Daoy (cell line): ENCODE measurements at places on chromosomes 11 and 22.

GRCh38 chr11:95668131-95668530 is 121.5 kb downstream of the FAM76B start:
- no peak for DNase-seq

GRCh38 chr11:71307811-71308645 is 55.7 kb upstream of the SHANK2 start:
- no peak for DNase-seq

GRCh38 chr11:125228445-125228844 is 63.9 kb downstream of the PKNOX2 start:
- no peak for DNase-seq

DNA sequence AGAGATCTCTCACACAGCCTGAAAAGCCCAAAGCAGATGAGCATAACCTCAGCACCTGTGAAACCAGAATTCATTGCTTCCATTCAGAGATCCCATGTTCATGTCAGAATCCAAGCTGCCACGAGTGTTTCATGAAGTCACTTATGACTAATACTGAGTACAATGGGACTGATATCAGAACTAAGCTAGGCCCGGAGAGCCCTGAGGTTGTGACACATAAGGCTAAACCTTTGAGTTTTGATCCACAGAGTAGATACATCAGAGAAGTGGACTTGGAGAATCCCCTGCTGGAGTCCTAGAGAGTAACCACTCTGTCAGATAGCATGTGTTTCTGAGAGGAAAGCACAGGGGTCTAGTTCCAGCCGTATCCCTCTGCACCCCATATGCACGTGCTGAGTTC is 890 bp upstream of the GLYATL1 start:
- DNase-seq = no peak

GRCh38 chr11:78420796-78421209 is 3.2 kb upstream of the GAB2 start:
- DNase-seq = peak; percentile 54

- peak; percentile 52 for DNase-seq
Measured at GRCh38 chr11:86068138-86068871, 579 bp downstream of the PICALM start.

GRCh38 chr11:34658071-34659015 is 37.5 kb downstream of the EHF start:
- DNase-seq = no peak

GRCh38 chr11:32333320-32333991 is 101.9 kb downstream of the WT1 start:
- DNase-seq = peak; percentile 40

GRCh38 chr22:24076091-24076867 is 65.2 kb downstream of the CABIN1 start:
- no peak for DNase-seq

- no peak for DNase-seq
Measured at GRCh38 chr22:26342745-26343410, 86.2 kb upstream of the ASPHD2 start.

GRCh38 chr11:44445500-44446365 is 119.7 kb upstream of the CD82 start:
- DNase-seq = peak; percentile 30

- DNase-seq = no peak
Measured at GRCh38 chr22:46201059-46201757, 48.9 kb downstream of the CDPF1 start.

- no peak for DNase-seq
Measured at GRCh38 chr22:25697181-25697664, 44.8 kb upstream of the MYO18B start.

GRCh38 chr11:61507012-61507768 is 1.4 kb upstream of the LRRC10B start:
- DNase-seq = no peak

- no peak for DNase-seq
Measured at GRCh38 chr11:35247863-35248262, 108.9 kb downstream of the CD44 start.

GRCh38 chr11:66568124-66568916 is at the start of gene CTSF:
CTSF (minus strand) TSS chr11:66568606; CDS start chr11:66568486, 120 bp downstream.
- DNase-seq = peak; percentile 83

DNA sequence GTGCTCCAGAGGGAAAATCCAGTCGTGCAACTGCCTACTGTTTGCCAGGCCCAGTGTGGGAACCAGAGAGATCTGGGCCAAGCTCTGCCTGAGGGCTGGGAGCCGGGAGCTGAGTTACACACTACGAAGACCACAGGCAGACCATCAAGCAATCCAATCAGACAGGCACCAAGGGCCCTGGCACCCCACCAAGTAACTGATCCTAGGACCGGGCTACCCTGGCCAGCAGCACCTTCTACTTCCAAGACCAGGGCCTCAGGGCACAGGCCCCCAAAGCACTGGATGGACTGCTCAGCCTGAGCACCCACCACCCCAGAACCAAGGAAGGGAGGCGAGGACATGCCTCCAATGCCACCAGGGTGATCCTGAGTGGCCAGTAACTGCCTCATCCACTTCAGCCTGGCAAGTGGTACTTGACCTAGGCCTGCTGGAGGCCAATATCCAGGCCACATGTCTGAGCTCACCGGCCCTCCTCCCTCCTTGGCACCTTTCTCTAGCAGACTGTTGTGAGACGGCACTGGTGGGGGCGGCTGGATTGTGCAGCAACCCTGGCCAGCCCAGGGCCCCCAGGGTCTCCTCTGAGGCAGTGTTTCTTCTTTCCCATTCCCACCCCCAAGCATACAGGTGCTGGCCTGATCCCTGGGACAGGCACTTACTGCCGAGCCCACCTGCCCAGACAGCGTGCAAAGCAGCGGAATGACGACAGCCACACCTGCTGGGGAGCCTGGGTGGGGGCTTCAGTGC is 20.7 kb upstream of the ARFGAP3 start:
- no peak for DNase-seq

GRCh38 chr11:73653996-73654395 is 7.6 kb downstream of the PLEKHB1 start:
- DNase-seq = no peak

GRCh38 chr11:102115557-102115956 is 5.3 kb downstream of the YAP1 start:
- DNase-seq = no peak

DNA sequence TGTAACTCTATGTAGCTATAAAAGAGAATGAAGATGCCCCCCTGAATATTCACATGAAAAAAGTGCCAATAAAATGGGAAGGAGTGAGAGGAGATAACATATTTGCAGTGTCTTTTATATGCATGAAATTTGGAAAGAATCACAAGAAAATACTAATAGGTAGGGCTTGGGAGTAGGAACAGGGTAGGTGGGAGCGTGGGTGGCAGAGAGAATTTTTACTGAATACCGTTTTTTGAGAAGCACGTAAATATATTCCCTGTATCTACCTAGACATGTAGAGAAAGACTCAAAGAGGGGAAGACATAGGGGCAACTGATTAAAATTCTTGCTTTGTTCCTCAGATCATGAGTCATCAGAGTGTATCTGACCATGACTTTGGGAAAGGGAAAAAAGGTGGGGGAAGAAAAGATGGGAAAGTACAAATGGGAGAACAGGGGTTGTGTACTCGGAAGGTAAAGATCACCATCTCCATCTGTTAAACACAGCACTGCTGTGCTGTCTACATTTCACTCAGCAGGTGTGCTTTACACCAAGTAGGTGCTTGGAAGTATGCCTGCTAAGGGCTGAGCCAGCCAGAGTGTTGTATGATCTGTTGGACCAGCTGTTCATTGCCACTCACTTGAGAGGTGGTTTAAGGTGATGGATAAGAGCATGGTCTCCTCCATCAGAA is 16.0 kb downstream of the PRR5L start:
- peak; percentile 60 for DNase-seq

DNA sequence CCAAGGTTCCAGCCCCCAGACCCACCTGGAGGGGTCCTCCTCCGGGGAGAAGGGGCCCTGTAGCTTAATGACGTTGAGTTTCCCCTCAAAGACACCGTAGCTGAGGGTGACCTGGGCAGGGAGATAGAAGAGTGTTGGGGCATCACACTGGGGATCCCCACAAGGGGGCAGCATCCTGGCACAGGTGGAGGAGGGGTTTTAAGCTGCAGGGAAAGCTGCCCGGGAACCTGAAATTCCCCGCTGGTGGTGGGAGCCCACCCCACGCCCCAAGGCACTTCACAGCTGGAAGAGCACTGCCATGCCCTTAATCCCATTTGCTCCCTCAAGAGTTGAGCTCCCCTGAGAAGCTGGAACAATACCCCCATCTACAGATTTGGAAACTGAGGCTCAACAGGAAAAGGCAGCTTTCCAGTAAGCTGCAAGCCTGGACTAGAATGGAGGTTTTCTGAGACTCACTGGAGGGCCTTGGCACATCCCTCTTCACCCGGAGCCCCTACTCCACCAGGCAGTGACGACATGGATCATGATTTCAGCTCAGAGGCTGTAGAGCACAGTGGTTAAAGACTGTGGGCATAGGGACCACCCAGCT is 13.7 kb downstream of the MFNG start:
- DNase-seq = peak; percentile 51

DNA sequence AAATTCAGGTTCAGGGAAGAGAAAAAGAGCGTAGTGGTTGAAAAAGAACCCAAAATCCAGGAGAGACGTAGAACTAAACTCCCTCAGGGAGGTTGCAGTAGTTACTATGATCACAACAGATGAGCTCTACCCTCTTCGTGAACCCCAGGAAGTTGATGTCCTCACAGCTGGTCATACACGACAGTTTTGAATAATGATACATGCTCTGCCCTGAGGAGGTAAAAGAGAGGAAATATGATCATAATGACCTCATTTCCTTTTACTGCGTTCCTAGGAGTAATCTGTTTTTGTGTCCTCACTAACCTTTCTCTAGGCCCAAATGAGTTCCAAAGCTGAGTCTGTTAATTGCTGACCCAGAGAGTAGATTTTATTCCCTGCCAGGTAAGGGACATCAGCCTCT is 1.3 kb downstream of the PATE2 start:
- DNase-seq = peak; percentile 12

DNA sequence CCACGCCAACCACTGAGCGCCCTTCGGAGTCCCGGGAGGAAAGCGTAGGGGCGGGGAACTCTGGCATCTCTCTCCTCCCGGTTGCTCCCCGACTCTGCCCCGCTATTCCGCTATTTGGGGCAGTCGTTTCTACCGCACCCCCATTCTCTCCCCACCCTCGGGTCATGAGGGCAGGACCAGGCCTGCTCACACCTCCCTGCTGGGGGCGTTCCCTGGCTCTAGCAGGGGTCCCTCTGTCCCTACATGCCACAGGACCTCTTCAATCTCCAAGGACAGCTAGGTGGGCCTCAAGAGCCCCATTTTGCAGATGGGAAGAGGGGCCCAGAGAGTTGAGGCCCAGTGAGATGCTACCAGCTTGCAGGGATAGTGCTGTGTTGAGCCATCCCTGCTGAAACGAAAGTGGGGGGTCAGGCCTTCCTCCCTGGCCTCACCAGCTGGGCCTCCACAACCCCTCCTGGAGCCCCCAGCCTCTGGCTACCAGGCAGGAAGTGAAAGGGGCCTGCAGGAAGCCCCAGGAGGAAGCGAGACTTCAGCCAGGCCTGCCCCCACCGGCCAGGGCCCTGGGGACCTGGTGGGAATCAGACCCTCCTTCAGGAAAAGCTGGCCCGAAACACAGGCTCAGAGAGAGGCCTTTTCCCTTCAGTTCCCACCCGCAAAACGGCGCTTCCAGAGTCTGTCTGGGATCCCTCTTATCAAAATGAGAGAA is 5.5 kb upstream of the SHISA8 start:
- DNase-seq = no peak

GRCh38 chr22:38243007-38243765 is 29.6 kb downstream of the TMEM184B start:
- DNase-seq = no peak

- DNase-seq = peak; percentile 40
Measured at GRCh38 chr11:65744026-65744698, 23.6 kb upstream of the RNASEH2C start.

DNA sequence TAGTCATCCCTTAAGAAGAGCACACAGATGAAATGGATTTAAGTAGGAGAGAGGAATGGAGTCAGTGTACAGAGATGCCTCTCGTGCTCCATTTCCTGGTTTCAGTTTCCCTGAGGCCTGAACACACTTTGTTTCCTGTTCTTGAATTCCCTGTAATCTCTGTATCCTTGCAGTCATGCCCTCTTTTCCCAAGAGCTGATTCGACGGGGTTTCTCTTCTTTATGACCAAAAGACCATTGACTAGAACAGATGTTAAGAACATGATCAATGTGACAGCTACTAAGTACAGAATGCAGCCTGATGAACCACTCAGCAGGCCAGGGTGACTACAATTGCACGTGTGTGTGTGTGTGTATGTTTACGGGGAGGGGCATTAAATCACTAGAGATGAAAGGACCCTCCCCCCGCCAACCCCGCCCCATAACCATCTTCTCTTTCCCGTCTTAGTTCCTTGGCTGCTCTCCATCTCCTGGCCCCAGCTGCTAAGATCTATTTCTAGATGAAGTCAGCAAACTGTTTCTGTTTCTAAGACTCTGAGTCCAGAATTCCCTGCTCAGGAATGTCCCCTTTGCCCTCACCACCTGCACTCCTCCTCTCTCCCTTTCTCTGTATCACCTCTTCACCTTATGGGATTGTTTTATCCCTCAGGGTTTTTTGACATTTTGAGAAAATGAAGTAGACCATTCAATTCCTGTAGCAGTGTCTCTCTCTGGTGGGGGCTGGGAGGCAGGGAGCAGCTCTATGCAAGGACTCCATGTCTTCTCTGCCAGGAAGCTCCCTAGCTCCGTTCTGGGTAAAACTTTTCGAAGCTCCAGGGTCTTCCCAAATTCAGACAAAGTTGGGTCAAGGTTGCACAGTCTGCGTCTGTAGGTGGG is 26.0 kb downstream of the SLC22A6 start:
- DNase-seq = peak; percentile 41

DNA sequence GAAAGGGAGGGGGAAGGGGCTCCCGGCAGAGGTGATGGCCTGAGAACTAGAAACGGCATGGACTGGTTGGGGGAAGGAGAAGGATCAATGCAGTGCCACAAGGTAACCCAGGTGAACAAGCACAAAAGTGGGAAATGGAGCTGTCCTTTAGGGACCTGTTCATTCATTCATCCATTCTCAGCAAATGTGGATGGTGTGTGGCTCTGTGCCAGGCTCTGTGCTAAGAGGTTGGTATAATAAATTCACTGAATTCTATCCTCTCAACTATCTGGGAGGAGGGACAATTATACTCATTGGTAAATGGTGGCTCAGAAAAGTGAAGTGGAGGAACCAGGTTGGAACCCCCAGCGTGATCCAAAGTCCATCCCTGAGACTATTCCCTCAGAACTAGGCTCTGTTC is 18.6 kb upstream of the ARAP1 start:
- DNase-seq = no peak

DNA sequence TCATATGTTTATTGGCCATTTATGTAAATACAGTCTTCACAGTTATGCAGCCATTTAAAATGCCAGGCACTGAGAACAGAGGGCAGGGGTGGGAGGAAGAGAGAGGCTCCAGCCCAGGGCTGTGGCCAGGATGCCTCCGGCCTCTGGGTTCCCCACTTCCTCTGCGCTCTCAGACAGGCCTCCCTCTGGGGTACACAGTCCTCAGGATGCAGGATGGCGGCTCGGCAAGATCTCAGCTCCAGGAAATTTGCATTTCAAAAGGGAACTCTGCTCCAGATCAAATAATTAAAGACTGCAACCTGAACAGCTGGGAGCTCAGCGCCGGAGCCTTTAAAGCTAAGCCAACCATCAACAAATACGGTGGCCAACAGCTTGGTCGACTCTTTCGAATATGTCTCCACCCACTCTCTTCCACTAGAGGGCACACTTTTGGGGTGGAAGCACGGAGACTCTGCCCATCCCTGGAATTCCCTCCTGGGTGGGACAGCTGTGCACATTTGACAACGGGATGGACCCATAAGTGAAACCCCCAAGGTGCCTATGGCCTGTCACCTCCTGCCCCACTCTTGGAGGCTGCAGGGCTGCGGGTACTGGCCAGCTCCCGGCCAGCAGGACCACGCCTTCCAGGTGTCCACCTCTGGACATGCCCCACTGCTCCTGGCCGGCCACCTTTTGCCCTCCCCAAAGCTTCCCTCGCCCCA is 1044.7 kb downstream of the BRD1 start:
- DNase-seq = peak; percentile 40
